ENCODE measurements at places on chromosomes 1 and 21.
A peak's percentile ranks its signal among the peaks of the same experiment; 100 is the strongest.

DNA sequence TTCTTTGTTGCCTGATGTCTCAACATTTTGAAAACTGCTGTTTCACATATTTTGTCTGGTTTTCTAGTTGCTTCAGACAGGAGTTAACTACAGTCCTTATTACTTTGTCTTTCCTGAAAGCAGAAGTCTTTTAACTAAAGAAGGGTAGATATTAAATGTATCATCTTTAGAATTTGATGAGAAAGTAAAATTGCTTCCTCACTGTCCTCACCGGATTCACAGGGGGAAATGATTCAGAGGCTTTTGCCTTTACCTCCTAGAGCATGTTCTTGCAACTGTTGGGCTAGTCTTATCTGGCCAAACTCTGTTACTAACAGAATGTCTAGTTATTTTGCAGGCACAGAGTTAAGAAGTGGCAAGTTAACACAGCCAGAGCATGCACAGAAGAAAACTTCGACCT is 107.2 kb upstream of the VAV3 start:
- no peak for DNase-seq

DNA sequence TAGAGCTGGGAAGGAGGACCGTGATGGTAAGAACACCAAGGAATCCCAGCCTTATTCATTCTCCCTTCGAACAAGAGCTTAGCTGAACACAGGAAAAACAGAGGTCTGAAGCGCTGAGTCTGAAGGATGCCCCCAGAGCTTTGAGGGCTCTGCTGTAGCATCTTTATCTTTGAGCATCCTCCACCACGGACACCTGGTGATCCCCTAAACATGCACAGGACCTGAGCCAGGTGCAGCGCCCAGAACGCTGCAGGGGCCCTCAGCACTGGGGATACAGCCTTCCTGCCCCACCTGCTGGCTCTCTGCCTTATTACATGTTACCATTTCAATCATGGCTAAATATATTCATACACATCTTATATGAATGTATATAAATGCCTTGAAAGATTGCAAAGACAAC is 7.7 kb upstream of the GPATCH4 start:
- no peak for DNase-seq

DNA sequence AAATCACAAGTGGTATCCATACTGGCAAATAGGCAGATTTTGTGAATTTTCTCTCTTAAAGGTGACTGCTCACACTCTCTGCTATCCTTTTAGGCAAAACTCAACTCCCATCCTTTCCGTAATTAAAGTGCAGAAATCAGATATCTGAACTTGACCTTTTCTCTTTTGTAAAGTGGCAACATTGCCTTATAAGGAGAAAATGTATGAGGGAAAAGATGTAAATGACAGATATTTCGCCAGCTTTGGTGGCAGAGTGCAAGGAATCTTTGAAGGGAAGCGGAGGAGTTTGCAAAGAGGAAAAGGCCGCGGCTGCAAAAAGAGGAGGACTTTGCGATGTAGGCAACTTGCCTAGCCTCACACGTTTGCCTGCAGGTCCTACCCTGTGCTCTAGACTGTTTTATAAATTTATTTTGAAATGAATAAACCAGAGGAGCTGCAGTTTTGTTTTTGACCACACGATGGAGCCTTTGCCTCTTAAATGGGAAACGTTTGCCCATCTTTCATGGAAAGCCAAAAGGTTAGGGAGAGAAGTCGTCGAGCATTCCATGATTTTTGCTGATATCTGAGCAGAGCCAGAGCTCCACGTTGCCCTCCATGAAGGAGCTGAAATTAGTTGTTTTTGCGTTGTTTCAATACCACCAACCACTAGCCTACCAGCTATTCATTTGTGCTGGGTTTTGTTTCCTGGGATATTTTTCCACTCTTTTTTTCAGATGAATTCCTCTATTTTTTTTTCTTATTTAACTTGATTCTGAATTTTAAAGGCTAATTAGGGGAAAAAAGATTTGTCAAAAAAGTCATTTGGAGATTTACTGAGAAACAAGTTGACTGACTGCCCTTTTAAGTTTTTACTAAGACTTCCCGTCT is 242.3 kb downstream of the LMX1A start:
- DNase-seq, result no peak

GRCh38 chr1:26275580-26276431 is 4.1 kb upstream of the SH3BGRL3 start:
- peak; percentile 65 for DNase-seq

GRCh38 chr1:234315091-234315541 is 58.1 kb upstream of the COA6 start:
- DNase-seq, result no peak

GRCh38 chr1:43373066-43373940 is 5.5 kb upstream of the ELOVL1 start:
- DNase-seq, result no peak

GRCh38 chr1:32967888-32968568 is 3.4 kb upstream of the RNF19B start:
- DNase-seq, result no peak

GRCh38 chr1:159171688-159172501 is 480 bp downstream of the CADM3 start:
- DNase-seq, result no peak

DNA sequence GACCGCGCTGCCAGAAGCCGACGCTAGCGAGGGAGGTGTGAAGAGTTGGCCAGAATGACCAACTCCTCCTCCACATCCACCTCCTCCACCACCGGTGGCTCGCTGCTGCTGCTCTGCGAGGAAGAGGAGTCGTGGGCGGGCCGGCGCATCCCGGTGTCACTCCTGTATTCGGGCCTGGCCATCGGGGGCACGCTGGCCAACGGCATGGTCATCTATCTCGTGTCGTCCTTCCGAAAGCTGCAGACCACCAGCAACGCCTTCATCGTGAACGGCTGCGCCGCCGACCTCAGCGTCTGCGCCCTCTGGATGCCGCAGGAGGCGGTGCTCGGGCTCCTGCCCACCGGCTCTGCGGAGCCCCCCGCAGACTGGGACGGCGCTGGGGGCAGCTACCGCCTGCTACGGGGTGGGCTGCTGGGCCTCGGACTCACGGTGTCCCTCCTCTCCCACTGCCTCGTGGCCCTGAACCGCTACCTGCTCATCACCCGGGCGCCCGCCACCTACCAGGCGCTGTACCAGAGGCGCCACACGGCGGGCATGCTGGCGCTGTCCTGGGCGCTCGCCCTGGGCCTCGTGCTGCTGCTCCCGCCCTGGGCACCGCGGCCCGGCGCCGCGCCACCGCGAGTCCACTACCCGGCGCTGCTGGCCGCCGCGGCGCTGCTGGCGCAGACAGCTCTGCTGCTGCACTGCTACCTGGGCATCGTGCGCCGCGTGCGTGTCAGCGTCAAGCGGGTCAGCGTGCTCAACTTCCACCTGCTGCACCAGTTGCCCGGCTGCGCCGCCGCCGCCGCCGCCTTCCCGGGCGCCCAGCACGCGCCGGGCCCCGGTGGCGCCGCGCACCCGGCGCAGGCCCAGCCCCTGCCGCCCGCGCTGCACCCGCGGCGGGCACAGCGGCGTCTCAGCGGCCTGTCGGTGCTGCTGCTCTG is 1.2 kb downstream of the GPR88 start:
- DNase-seq, result peak; percentile 64

DNA sequence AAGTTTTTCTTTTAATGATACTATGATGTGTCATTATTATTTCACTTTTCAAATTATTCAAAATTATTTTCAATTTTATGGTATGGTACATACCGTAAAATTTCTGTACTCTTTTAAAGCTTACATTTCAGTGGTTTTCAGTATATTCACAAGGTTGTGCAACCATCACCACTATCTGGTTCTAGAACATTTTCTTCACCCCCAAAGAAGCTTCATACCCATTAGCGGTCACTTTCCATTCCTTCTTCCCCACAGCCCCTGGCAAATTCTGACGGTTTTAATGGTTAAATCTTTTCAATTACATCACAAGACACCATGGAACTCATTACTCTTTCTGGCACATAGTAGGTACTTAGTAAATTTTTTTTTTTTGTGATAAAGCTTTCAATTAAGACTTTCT is 22.8 kb upstream of the ATP5PO start:
- DNase-seq, result no peak

DNA sequence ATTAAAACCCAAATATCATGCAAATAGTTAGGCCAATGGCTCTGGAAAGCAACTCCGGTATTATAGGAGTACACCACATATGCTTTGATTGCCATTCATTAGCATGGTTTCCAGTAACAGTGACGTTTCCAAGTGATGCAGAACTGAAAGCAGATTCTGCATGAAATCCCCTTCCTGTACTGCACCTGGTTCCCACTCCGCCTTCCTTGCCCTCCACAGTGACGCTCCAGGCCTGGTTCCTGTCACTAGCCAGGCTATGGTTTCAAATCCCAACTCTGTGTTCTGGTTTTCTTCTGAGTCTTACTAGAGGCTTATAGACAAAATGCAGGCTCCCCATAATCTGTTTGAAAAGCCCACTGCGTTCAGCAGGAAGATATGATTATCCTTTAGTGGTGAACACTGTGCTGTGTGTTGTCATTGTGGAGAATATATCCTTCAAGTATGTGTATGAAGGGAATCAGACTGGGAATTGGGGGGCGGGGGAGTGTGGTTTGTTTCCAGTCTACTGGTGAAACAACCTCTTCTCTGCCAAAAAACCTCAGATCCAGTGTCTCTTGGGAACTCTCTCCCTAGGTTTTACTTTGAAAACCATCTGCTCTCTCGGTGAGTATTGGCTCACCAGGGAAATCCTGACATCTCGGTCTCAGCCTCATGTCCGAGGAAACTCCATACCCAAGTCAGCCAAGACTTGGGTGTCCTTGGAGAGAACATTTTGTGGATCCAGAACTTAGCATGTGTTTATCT is 78.7 kb downstream of the TYW3 start:
- DNase-seq, result no peak

DNA sequence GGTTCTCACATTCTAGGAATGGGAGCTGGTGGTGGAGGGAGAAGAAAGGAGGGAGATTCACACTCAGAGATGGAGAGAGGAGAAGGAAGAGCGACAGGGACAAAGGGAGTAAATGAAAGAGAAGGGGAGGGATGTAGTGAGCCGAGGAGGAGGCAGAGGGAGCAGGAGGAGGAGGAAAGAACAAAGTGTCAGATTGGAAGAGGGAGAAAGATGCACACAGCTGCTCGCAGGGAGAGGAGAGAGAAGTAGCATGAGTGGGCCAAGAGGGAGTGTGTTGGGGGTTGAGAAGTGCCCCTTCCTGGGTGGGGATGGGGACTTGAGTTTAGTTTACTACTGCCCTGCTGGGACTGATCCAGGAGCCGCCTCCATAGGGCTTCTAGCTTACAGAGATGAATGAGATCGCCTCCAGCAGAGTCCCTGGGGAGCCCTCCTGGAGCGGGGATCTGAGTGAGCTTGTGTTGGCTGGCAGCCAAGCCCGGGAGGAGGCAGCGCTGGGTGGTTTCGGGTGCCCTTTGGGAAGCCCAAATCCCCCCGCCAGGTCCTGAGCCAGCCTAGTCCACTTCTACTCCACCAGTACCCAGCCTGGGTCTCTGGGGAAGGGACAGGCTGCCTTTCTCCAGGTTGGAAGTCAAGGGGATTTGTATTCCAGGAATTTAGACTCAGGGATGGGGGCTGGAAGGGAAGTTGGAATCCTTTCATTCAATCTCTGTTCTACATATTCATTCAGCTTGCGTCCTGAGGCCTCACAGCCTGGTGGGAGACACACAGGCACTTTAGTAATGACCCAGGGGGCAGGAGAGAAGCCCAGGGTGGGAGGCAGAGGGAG is 20.9 kb downstream of the PTPRU start:
- DNase-seq, result no peak

DNA sequence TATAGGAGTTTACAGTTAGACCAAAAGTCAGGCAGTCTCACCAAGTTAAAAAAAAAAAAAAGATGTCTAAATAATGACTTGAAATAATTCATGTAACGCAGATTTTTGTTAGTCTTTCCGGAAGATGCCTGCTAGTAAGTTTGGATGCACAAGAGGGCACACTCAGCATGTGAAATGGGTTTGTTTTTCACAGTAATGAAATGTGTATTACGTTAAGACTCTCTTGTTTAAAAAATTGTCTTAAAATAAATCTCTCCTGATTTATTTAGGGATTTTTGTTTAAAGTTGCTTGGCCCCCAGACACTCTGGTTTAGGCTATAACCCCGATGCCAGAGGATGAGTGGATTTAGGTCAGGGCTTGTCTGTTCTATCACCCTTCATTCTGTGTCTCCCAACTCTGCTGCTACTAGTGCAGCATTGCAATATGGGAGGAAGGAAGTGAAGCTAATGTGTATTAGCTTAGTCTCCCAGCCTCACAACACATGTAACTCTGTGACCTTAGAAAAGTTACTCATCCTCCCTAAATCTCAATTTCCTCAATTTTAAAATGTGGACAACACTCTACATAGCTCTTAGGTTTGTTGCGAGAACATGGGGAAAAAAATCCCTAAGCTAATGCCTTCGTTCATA is 25.7 kb downstream of the CTH start:
- DNase-seq, result no peak

DNA sequence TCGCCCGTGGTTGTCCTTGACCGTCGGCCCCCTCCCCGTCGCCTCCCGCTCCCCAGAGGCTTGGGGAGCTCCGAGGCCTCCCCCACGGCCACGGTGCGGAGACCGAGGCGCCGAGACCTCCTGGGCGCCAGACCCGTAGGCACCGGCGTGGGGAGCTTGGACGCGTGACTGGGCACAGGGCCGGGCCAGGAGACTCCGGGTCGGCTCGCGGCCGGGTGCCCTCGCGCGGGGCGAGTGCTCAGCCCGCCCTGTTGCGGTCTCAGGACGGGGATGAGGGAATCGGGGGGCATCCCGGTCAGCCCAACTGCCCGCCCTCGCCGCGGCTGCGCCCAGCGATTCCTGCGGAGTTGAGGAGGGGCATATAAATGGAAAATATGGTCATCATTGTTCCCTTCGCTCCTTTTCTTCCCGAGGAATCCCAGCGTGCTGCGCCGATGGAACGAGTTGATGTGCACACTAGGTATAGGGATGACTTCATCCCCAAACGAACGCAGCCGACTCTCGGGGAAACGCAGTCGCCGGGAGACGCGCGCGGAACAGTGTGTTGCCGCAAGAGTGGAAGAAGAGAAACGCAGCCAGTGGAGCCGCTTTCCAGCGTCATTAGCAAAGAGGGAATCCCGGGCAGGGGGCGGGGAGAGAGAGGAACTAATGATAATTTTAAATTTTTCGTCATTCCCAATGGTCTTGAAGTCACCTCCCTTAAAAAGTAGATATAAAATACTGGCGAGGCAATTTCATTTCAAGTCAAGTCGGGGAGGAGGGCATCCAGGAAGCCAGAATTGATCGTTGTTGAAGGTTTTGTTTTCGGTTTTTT is 747 bp upstream of the ENAH start:
- DNase-seq, result peak; percentile 4

GRCh38 chr1:247145279-247145678 is 26.5 kb downstream of the ZNF124 start:
- DNase-seq, result no peak

Measured in stimulated activated effector memory CD8-positive, alpha-beta T cell treated with anti-CD3 and anti-CD28 coated beads, Interleukin-12 subunit alpha, Interleukin-12 subunit beta, amount 100 ng/mL, for 72 hours (primary cell).